H54 (cell line): ENCODE measurements at places on chromosomes 16 and 17.
A peak's percentile ranks its signal among the peaks of the same experiment; 100 is the strongest.

DNA sequence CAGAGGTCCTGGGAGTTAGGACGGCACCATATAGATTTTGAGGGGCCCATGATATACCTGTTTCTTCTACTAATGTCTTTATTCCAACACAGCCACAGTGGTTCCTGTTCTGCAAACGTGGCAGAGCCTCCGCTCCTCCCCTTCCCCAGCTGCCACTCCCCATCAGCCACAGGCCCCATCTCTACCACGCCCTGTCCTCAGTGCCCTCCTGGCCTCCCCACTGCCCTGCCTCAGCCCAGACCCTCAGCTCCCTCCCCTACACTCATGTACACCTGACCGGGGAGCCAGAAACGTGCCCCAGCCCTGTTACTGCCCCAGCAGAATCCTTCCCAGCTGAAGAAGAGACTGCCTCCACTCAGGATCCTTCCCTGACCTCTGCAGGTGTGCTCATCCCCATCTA is 11.9 kb upstream of the RBFOX3 start:
- DNase-seq = no peak

DNA sequence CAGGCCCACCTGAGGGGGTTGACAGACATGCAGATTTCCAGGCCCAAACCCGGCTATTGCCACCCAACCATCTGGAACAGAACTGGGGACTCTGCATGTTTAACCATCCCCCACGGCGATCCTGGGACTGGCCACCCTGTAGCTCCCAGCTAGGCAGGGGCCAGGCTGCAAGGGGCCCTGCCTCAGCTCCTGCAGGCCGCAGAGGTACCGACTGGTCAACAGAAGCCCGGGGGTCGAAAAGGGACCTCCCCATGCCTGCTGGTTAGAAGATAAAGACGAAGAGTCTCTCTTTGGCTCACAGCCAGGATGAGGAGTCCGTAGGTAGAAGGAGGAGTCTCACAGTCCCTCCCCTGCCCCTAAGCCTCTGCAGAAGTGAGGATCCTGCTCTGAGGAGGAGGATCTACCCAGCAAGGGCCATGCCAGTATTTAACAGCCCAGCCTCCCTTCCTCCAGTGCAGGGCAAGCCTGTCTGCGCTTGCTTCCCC is 223.4 kb upstream of the TNRC6C start:
- DNase-seq = no peak

DNA sequence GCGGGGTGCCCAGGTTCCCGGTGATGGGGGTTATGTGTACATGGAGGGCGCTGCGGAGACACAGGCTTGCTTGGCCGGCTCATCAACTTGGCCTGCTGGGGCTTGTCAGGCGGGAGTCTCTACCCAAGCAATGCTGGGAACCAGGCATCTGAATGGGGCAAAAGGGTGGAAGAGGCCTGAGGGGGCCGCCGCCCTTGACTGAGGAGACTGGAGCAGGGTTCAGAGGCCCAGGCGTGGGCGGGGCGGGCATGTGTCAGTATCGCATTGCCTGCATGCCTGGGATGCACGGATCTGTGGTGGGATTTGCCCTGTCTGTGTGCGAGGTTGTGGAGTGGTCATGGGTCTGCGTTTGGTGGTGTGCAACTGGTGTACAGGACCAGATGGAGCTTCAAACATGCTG is 21.1 kb downstream of the ARHGAP23 start:
- no peak for DNase-seq

GRCh38 chr17:43341715-43342588 is 56.8 kb upstream of the ARL4D start:
- no peak for DNase-seq

- DNase-seq = no peak
These were observed 367.2 kb downstream of the ZFHX3 start for GRCh38 chr16:72680732-72681131.

GRCh38 chr16:86072328-86073102 is 173.6 kb downstream of the IRF8 start:
- peak; percentile 67 for DNase-seq

- DNase-seq = no peak
These were observed 185.9 kb downstream of the KCNJ2 start for GRCh38 chr17:70355185-70355584.

DNA sequence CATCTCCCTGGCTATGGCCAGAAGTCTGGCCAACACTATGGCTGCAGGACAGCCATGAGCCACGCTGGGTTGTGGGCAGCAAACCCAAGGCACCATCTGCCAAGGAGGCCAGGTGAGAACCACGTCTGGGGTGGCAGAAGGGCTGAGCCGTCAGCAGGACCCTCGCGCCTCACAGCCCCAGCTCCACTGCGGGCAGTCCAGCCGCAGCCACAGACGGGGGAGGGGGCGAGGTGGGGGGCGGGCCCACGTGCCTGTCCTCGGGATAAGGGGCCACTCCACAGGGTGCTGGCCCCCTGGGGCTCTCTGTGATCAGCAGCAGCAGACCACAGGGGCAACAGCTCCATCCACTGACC is 6.5 kb upstream of the BAIAP2 start:
- no peak for DNase-seq

- no peak for DNase-seq
These were observed 8.1 kb upstream of the ZFPM1 start for GRCh38 chr16:88444826-88445582.

GRCh38 chr16:56241596-56241995 is 50.3 kb downstream of the GNAO1 start:
- no peak for DNase-seq

GRCh38 chr16:87436225-87437172 is 44.4 kb downstream of the MAP1LC3B start:
- DNase-seq = no peak

- no peak for DNase-seq
These were observed 17.4 kb downstream of the ASPSCR1 start for GRCh38 chr17:81994593-81995462.

DNA sequence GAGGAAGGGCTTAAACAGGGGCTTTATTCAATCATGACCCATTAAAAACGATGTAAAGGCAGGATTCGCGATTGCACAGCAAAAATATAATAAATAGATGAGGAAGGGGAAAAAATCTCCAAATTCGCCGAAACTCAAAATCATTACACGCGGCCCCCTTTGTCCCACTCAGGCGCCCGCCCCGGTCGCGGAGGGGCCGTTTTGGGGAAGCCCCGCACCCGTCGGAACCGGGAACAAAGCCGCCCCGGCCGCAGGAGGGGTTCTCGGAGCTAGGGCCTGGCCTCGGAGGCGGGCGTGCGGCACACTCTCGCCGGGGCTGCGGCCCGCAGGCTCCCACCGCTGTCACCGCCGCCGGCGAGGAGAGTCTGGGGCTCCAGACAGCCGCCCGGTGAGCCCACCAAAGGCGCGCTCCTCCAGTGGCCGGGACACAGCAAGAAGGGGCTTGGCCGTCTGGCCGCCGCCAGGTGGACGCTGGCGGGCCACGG is 521 bp downstream of the C16orf87 start:
- DNase-seq = no peak

- DNase-seq = no peak
These were observed 17.0 kb downstream of the GFOD2 start for GRCh38 chr16:67702130-67702529.

GRCh38 chr16:56675685-56676210 is 6.1 kb downstream of the MT1H start:
- DNase-seq = no peak

DNA sequence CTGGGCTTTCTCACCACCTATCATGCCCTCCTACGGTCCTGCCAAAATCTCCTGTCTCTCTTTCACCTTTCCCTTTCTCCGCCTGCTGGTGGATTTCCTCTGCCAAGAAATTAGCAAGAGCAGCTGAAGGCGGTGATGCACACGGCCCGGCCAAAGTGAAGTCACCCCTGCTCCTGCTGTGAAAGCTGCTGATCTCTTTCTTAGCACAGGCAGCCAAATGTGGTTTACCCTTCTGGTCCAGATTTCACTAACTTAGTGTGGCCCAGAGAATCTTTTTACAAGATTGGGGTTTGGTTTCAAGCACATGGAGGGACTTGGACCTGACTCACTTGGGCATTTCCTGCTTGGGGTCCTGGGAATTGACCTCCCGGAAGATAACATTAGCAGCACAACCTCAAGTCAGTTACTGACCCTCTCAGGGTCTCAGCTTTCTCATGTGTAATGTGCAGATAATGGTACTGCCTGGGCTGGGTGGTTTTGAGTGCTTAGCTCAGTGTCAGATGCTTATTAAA is 155.7 kb downstream of the SOCS1 start:
- peak; percentile 85 for DNase-seq

- DNase-seq = no peak
These were observed 30.8 kb downstream of the FANCA start for GRCh38 chr16:89785523-89786155.

GRCh38 chr17:8289103-8289397 is 580 bp downstream of the RANGRF start:
- no peak for DNase-seq

DNA sequence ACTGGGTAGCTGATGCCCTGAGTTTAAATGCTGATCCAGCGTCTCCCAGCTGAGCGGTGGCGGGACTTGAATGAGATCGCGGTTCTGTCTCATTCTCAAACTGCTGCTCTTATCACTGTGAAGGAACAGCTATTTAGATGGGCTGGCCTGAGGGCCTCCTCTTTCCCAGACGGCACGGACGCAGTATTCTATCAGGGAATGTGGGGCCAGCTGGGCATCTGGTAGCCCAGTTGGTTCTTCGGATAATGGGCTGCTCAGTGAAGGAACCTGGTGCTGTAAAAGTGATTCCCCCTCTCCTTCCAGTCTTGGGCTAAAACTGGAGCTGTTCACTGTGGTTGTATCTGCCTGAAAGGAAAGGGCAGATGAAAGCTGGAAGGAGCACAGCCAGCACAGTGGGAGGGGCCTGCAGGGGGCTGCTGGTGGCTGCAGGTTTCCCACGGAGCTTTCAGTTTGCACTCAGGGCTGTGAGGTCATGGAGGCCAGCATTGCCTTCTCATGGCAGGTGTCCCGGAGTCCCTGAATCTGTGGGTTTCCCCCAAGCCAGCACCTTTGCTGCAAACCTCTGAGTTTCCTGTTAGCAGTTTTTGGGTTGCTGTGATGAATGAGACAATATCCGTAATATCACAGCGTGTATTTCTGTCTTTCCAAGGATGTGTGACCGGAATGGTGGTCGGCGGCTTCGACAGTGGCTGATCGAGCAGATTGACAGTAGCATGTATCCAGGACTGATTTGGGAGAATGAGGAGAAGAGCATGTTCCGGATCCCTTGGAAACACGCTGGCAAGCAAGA is 3.6 kb downstream of the IRF8 start:
- DNase-seq = no peak

DNA sequence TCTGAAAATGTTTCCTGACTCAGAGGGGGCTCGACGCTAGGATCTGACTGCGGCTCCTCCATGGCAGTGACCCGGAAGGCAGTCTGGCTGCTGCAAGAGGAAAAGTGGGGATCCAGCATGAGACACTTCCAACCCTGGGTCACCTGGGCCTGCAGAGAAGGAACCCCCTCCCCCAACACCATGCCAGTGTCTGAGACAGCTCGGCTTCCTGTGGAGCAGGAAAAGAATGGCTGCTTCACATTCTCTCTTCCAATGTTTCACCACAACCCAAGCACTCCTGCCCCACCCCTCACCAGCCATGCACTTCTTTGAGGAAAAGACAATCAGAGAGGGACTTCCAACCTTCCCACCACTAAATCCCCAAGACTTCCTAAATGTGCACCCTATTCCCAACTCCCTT is 10.8 kb downstream of the TP53 start:
- no peak for DNase-seq

DNA sequence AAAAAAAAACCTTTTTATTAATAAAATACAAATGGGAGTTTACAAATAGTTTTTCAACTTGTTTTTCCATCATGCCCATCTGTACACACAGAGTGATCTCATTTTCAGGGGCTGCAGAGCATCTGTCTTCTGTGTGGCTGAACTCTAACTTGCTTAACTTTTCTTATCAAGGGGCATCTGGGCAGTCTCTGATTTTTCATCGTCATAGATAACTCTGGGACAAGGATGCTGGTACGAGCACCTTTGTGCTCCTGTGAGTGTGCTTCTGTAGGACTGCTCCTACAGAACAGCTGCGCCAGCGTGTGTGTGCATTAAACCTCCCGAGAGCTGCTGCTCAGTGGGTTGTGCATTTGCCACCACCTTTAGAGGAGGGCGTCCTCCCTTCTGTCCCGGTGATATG is 34.6 kb upstream of the TAC4 start:
- DNase-seq = no peak

- no peak for DNase-seq
These were observed 6.7 kb downstream of the ZNF668 start for GRCh38 chr16:31067342-31067741.

- DNase-seq = no peak
These were observed 88.7 kb downstream of the FOXL1 start for GRCh38 chr16:86667035-86667434.

DNA sequence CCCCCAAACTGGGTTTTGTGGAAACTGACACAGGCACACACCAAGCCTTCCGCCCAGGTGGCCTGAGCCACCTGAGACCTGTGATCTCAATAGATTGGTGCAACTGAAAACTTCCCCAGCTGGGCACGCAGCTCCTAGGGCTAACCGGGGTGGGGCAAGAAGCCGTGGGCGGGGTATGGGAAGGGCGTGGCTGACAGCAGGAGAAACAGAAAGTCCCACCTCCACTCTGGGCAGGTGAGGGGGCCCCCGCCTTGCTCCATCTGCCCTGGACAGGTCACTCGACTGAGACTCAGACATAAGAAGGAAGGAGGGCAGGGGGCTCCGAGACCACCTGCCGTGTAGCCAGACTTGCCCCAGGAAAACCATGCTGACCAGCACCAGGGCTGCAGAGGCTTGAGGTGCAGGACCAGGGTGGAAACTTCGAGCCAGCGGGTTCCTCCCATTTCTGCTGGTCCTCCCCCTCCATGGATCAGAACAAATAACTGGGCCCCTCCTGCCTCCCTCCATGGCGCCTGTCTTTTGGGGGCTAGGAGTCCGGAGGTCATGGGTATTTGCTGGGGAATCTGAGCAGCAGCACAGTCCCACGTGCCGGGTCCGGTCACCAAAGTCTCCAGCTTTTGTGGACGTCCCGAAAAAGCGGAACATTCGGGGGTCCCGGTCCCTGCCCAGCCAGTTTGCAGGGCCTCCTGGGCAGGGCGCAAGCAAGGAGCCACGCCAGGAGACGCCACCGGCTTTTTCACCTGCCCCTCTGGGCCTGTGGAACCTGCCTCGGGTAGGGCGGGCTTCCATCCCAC is 1.3 kb downstream of the TIMP2 start:
- DNase-seq = peak; percentile 70

- DNase-seq = no peak
These were observed 542 bp downstream of the KLHL36 start for GRCh38 chr16:84648595-84649510.

DNA sequence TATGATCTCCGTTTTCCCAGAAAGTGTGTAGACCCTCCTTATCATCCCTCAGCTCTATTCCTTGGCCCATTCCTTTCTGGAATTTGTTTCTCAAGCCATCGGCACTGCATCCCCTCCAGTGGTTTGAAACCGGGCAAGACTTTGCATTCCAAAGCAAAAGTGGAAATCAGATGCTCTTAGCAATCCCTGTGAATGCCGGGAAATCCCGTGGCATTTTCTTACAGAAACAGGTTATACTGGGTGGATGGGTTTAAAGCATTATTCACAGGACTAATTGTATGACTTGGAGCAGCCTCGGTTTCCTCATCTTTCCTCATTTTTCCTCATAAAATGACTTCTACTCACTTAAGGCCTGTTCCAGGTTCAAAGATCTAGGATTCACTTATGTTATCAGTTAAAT is 52.0 kb downstream of the MAP2K6 start:
- DNase-seq = no peak

GRCh38 chr17:1260086-1260769 is 10.0 kb upstream of the BHLHA9 start:
- DNase-seq = no peak
